GM04503 (cell line): ENCODE measurements at places on chromosomes 12 and 14.

DNA sequence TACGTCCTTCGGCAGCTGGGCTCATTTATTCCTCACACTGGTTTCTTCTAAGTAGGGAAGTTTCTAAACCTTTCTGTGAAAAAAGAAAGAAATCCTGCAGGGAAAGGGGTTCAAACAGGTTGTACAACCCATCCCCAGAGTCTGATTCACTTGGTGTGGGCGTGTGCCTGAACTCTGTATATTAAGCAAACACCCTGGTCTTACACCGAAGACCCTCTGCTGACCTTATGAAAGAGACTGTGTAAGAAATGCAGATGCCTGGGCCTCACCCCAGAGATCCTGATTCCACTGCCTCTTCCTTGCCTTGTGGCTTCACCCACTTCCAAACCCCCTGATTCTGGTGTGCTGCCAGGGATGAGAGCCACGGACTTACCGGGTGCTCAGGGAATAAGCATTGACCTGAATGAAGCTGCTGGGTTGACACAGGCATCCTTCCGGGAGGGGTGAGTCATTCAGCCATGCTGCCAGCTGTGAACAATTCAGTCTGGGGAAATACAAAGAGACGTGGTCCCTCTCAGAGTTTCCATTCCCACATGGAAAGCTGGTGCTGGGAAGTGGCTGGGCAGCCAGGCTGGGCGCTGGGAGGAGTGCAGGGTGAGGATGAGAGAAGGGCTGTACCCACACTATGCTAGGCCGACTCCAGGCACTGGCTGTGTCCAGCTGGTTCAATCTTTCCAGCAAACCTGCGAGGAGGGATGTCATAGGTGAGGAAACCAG, 26.5 kb upstream of the ACTN1 start:
- peak; percentile 80 for DNase-seq

GRCh38 chr14:68157971-68158371, 338.4 kb downstream of the RAD51B start:
- DNase-seq = no peak

DNA sequence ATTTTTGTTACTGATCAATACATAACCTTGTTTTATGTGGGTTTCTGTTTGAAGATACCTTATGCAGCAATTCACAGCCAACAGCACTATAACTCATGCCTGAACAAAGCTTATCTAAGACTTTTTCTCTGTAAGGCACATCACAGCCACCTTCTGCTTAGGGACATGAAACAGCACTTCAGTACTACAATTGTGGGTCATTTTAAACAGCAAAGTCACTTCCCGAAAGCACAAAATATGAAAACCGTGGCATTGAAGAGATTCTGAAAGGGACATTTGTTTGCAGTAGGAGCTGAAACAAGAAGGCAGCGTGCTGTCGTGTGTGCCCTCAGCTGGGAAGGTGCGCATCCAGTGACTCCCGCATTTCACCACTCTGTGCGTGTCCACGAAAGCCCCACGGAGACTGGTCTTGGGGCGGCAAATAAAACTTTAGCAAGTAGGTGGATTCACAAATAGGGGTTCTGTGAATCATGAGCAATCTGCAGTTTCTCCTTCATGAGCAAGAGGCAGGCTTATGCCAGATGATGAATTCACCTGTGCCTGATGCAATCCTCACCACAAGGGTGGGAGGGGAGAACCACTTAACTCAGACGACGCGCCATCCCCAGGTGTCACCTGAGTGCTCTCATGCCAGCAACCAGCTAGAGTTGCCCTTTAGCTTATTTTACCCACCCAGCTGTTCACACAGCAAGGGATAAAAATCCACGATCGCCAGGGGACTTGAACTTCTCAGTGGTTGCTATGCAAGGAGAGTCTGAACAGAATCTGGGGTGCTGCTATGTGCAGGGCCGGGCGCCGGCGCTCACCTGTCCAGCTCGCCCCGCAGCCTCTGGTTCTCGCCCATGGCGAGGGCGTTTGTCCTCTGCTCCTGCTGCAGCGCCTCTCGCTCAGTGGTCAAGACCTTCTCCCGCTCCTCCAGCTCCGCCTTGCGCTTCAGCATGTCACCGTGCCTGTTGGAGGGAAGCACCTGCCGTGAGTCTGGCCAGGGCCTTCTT, 54.9 kb upstream of the GPR68 start:
- DNase-seq = no peak

- no peak for DNase-seq
Measured at GRCh38 chr12:30448038-30448437, 247.6 kb downstream of the IPO8 start.

GRCh38 chr12:4736091-4736490, 15.9 kb downstream of the GALNT8 start:
- DNase-seq = no peak

GRCh38 chr12:70721216-70721615, 84.0 kb upstream of the PTPRB start:
- DNase-seq = no peak

DNA sequence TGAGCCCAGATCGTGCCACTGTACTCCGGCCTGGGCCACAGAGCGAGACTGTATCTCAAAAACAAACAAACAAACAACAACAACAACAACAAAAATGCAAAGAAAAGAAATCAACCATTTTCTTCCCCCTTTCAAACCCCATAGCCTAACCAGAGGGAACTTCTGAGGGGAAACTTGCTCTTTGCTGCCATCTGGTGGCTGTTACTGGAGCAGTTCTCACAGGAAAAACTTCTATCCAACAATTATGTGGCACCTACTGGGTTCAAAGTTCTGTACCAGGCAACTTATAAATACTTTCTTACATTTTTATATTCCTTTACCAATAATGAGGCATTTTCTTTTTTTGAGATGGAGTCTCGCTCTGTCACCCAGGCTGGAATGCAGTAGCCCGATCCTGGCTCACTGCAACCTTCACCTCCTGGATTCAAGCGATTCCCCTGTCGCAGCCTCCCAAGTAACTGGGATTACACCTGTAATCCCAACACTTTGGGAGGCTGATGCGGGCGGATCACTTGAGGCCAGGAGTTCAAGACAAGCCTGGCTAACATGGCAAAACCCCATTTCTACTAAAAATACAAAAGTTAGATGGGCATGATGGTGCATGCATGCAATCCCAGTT, 50.9 kb upstream of the BICDL1 start:
- no peak for DNase-seq

- DNase-seq = no peak
Measured at GRCh38 chr12:132496710-132497109, 6.8 kb downstream of the FBRSL1 start.

GRCh38 chr12:109461846-109462756, 15.0 kb downstream of the KCTD10 start:
- DNase-seq = peak; percentile 96

DNA sequence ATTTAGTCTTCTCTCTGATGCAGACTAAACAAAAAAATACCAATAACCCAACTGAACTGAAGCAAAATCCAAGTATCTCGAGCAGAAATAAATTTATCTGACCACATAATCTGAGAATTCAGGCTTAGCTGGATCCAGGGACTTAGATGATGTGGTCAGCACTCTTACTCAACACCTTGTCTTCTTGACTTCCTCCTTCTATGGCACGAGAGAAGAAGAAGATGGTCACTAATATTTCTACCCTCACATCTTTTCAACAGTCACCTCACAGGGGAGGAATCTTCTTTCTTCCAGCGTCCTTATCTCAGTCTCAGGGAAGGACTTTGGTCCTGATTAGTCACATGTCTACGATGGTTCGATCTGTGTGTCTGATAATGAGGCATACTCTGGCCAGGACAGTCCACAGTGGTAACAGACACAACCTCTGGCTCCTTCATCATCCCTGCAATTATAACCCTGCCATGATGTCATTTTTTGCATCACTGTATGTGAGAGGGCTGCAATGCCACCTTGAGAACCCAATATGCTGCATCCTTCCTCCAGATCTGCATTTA, 15.8 kb downstream of the RGS6 start:
- no peak for DNase-seq

GRCh38 chr12:81815611-81816010, 56.5 kb upstream of the PPFIA2 start:
- DNase-seq = no peak

DNA sequence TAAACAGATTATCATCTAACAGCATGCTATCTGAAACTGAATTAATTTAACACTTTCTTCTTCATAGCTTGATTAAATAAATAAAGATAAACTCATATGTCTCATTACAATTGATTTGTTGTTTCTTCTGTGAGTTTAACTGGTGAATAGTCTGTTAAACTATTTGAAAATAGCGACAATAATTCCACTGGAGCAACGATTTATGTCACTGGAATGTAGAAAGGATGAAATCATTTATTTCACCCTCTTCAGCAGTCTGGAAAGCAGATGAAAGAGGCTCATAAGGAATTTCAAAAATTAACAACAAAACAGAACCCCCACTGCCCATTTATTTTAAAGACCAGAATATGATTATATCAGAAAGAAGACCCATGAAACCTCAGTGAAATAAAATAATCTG, 1165.1 kb upstream of the USP15 start:
- no peak for DNase-seq

- no peak for DNase-seq
Measured at GRCh38 chr14:86897224-86897623, 1095.8 kb downstream of the GALC start.

DNA sequence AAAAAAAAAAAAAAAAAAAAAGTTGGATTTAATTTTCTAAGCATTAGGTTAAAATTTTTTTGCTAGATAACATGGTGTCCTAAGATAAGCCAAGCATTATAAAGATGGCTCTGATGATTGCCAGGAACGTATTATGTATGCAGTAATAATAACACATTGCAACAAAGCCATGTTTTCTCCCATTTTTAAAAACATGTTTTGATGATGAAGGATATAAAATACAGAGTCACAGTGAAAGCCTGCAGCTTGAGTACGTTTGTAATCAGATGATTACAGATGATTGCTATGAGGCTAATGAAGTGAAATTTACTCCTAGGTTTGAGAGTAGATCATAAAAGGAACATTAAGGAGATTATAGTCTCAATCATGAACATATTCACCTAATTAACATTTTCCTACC, 13.3 kb upstream of the WDR89 start:
- DNase-seq = no peak

- no peak for DNase-seq
Measured at GRCh38 chr12:14171106-14171505, 189.7 kb upstream of the GRIN2B start.

DNA sequence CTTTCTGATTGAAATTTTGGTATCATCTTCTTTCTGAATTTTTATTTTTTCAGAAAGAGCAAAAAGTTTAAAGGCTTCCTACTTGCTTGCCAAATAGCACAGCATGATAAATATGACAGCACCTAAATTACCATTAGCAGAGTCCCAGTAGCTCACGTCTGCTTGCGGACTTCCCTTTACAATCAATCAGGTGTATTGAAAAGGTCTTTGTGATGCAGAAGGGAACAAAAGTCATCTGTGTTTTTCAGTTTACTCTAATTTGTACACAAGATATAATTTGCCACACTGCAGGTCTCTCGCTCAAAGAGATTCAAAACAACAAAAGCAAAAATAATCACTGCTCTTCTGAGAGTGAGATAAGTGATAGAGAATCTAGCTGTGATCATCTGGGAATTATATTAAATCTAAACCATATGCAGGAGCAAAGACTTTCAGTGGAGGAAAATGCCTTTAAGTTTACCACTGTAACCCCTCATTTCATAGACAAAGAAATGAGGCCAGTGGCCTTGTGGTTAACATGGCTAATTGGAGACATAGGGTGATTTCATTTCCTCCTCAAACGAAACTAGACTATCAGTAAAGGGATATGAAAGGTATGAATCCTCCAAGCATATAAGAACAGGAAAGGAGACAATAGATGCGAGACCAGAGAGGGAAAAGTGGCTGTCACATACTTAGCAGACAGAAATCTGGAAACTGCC, 240.8 kb upstream of the TMPO start:
- DNase-seq = no peak

DNA sequence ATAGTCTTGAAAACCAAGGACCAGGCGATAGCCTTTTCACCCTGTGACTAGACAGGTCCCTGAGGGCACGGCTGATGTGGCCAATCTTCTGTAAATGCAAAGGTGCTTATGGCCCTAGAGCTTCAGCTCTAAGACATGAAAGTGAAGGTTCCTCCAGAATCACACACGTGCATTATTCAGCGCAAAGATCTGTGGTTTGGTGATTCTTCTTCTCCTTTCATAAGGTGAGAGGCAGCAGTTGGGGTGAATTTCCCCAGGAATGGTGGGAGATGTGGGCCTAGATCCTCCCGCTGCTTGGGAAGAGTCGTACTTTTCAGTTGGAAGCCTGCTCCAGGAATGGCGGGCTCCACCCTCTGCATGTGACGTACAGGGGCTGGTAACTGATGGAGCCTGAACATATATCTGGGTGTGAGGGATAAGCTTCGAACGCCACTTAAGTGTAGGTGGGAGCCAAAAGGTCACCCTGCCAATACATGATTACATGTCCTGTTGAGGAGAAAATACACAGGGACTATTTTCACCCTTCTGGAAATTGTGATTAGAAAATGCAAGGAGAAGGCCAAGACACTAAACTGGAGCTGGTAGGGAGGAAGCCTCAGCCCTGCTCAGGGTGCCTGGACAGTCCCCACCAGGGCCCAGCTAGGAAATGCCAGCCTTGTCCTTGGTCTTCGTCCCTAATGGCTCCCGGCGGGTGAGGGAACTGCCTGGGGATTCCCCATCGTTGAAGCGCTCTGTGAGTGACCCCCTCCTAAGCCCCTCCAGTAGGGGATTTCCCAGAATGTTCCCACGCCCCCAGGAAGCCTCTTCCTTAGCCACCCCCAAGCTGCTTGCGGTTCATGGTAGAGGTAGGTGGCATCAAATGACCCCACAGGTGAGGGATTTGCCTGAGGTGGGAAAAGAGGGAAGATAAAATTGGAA, 17.6 kb downstream of the BATF start:
- DNase-seq = no peak
